Colonic mucosa (tissue), 4 donors: ENCODE measurements at places on chromosomes 13 and 19. TPM values are rescaled to one million over a fixed set of nuclear protein-coding genes. Genes with fewer than 3 reads are reported as not detected.

- no peaks in the 10 kb centered on the region for H3K27me3 ChIP-seq
- no peaks in the 10 kb centered on the region for H3K4me1 ChIP-seq
- DNase-seq: no peak
- H3K36me3 ChIP-seq: peaks cover 74% of the 10 kb centered on the region
- H3K27ac ChIP-seq: no peak overlapping the region
Measured at GRCh38 chr19:808423-808775, 11.1 kb downstream of the PTBP1 start.

The PDX1 gene
- 0.54 TPM for total RNA-seq

The ZNF66 gene
- total RNA-seq: 2.8 TPM

- no peaks in the 10 kb centered on the region for H3K36me3 ChIP-seq
- no peak for DNase-seq
- no peaks in the 10 kb centered on the region for H3K4me1 ChIP-seq
- no peaks in the 10 kb centered on the region for H3K27me3 ChIP-seq
Measured at GRCh38 chr13:86567119-86567518, 767.9 kb upstream of the SLITRK6 start.

- no peaks in the 10 kb centered on the region for H3K36me3 ChIP-seq
- H3K4me3 ChIP-seq: no peak overlapping the region
- H3K4me1 ChIP-seq: no peaks in the 10 kb centered on the region
- H3K27ac ChIP-seq: no peak overlapping the region
- H3K27me3 ChIP-seq: no peaks in the 10 kb centered on the region
- DNase-seq: no peak
Measured at GRCh38 chr19:36267061-36267845, 52.3 kb downstream of the ZNF146 start.

DNA sequence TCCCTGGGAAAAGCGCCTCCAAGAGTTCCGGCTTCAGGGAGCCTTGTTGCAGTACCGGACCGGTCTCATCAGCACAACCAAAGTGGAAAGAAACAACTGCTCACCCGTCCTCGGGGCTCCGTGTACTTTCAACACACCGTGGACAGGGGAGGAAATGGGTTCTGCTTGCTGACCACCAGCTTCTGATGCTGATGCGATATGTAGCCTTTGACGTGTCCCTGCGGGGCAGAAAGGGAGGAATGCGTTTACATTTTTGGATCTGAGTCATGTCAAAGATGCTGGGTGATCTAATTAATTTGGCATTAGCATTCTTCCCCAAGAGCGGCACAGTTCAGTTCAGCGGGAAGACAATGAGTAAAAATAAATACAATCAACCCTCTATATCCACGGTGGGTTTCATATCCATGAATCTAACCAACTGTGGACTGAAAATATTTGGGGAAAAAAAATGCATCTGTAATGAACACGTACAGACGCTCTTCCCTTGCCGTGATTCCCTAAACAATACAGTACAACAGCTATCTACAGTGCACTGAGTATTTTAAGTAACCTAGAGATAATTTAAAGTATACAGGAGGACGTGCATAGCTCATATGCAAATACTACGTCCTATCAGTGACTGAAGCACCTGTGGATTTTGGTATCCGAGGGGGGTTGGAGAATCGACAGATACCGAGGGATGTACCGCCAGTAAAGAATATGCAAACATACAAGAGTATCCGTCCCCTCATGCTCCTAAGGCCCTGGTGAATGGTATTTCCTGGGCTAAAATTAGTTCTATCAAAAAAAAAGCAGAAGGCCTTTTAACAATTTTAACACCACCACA is 19.8 kb downstream of the PROZ start:
- no peaks in the 10 kb centered on the region for H3K27me3 ChIP-seq
- no peak overlapping the region for H3K27ac ChIP-seq
- H3K36me3 ChIP-seq: no peaks in the 10 kb centered on the region
- H3K4me3 ChIP-seq: no peak overlapping the region
- H3K4me1 ChIP-seq: peaks cover 5% of the 10 kb centered on the region

The SIGLEC7 gene
- total RNA-seq: 0.35 TPM

DNA sequence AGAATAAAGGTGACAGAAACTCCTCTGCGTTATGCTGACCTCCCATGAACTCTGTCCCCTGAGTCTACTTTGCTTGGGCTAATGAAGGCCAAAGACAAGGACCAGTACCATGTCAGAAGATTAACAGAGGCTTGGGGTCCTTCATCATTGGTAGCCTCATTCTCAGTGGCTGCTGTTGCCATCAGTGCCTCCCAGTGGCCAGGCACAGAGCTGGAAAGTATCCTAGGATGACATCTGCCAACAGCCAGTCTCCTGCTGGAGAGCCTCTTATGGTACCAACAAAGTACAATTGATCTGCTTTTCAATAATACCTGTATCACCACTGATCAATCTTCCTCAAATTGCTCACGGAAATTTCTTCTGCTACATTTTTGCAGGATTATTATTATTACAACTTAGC is 281.6 kb downstream of the DNAJC15 start:
- no peaks in the 10 kb centered on the region for H3K4me1 ChIP-seq
- DNase-seq: no peak
- no peak overlapping the region for H3K4me3 ChIP-seq
- no peaks in the 10 kb centered on the region for H3K27me3 ChIP-seq

The GGACT gene
- 10.0 TPM for total RNA-seq

- H3K27me3 ChIP-seq: no peaks in the 10 kb centered on the region
- H3K27ac ChIP-seq: no peak overlapping the region
- no peak overlapping the region for H3K4me3 ChIP-seq
- no peaks in the 10 kb centered on the region for H3K36me3 ChIP-seq
- no peak for DNase-seq
Measured at GRCh38 chr13:27125357-27126282, 46.0 kb downstream of the USP12 start.

The RDH13 gene
- 39.5 TPM for total RNA-seq

- H3K27ac ChIP-seq: no peak overlapping the region
- H3K4me3 ChIP-seq: no peak overlapping the region
- no peak for DNase-seq
- H3K36me3 ChIP-seq: no peaks in the 10 kb centered on the region
Measured at GRCh38 chr13:80101040-80101439, 239.9 kb downstream of the SPRY2 start.

GRCh38 chr13:103757361-103757760 is 691.1 kb upstream of the SLC10A2 start:
- DNase-seq: no peak
- no peaks in the 10 kb centered on the region for H3K36me3 ChIP-seq
- H3K4me1 ChIP-seq: no peaks in the 10 kb centered on the region
- no peak overlapping the region for H3K4me3 ChIP-seq

The ZNF555 gene
- total RNA-seq: 5.5 TPM

The GPR12 gene
- 0.30 TPM for total RNA-seq

GRCh38 chr19:4606921-4607678 is 32.2 kb upstream of the TNFAIP8L1 start:
- no peak overlapping the region for H3K4me3 ChIP-seq
- no peaks in the 10 kb centered on the region for H3K27me3 ChIP-seq
- DNase-seq: no peak
- H3K27ac ChIP-seq: no peak overlapping the region
- H3K36me3 ChIP-seq: no peaks in the 10 kb centered on the region
- H3K4me1 ChIP-seq: no peaks in the 10 kb centered on the region

DNA sequence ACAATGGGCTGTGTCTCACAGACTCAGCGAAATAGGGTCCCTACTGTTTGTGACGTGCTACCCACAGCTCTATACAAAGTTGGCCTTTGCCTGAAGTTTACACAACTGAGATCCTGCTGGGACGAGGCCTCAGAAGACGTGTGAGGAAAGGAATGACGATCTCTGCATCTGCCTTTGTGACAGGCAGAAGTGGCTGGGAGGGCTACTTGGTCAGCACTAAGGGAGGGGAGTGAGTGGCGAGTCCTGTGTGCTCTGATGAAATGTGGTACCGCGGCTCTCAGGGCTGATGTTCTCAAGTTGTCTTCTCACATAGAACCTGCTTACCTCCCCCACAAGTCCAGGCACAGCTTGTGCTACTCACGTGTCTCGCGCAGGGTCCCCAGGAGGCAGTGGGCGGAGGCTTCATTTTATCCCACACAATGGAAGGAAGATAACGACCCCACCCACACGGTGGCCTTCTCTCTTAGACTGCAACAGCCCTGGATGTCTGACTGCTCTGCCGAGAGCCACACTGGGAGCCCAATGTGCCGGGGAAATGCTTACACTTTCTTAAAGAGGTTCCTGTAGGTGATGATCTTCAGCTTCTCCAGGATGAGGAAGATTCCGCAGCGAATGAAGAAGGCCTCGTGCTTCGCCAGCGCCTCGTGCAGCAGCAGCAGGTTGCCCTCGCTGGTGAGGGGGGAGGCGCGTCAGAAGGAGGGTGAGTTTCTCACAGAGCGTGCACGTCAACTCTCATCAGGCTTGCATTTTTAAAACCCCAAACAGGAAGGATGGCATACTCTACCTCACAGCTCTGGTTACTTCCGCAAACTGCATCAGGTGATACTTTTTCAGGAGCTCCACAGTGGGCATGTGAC is 21.2 kb downstream of the PROZ start:
- H3K27me3 ChIP-seq: no peaks in the 10 kb centered on the region
- H3K4me1 ChIP-seq: peaks cover 5% of the 10 kb centered on the region
- no peak for DNase-seq
- no peak overlapping the region for H3K27ac ChIP-seq
- peaks cover 1% of the 10 kb centered on the region for H3K36me3 ChIP-seq

- H3K27me3 ChIP-seq: no peaks in the 10 kb centered on the region
- no peak for DNase-seq
- no peak overlapping the region for H3K27ac ChIP-seq
- H3K4me1 ChIP-seq: peaks cover 6% of the 10 kb centered on the region
- H3K4me3 ChIP-seq: no peak overlapping the region
- H3K36me3 ChIP-seq: no peaks in the 10 kb centered on the region
Measured at GRCh38 chr19:44592451-44592890, 20.9 kb upstream of the IGSF23 start.

The STARD13 gene
- total RNA-seq: 30.2 TPM

DNA sequence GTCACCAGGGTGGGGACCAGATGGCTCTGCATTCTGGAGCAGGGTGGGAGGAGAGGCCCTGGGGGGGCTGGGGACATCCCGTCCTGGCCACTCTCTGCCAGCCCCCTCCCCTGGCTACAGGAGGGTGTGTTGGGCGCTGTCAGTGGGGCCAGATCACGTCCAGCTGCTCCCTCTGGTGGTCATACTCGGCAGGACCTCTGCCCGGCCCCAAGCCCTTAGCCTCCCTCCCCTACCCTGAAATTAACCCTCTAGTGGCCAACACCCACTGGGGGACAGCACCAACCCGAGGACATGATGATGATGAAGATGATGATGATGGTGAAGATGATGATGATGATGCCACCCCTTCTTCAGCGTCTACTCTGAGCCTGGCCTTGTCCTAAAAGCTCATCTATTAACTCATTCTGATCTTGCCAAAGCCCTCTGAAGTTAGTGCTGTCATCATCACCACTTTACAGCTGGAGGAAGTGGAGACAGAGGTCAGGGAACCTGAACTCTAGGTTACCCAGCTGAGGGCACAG is 590 bp upstream of the LGI4 start:
- H3K36me3 ChIP-seq: no peaks in the 10 kb centered on the region
- peak; percentile 84 for DNase-seq
- H3K4me1 ChIP-seq: no peaks in the 10 kb centered on the region

DNA sequence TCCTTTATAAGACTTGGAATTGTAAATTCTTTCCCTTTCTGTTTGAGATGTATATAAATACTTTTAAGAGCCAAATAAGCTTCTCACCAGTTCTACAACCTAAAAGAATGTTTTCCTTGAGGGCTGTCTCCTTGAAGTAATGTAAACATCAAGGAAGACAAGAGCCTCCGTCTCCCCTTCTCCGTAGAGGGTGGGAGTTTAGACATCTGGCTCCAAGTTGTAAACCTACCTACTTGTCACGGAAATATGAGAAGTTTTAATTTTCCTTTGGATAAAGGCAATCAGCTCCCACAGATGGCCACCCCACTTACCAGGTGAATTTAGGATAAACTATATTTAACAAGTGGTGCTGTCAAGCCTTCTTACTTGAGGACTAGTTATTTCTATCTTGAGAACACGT is 237.9 kb downstream of the NALCN start:
- no peaks in the 10 kb centered on the region for H3K4me1 ChIP-seq
- no peak overlapping the region for H3K27ac ChIP-seq
- no peaks in the 10 kb centered on the region for H3K36me3 ChIP-seq
- H3K4me3 ChIP-seq: no peak overlapping the region
- DNase-seq: no peak

DNA sequence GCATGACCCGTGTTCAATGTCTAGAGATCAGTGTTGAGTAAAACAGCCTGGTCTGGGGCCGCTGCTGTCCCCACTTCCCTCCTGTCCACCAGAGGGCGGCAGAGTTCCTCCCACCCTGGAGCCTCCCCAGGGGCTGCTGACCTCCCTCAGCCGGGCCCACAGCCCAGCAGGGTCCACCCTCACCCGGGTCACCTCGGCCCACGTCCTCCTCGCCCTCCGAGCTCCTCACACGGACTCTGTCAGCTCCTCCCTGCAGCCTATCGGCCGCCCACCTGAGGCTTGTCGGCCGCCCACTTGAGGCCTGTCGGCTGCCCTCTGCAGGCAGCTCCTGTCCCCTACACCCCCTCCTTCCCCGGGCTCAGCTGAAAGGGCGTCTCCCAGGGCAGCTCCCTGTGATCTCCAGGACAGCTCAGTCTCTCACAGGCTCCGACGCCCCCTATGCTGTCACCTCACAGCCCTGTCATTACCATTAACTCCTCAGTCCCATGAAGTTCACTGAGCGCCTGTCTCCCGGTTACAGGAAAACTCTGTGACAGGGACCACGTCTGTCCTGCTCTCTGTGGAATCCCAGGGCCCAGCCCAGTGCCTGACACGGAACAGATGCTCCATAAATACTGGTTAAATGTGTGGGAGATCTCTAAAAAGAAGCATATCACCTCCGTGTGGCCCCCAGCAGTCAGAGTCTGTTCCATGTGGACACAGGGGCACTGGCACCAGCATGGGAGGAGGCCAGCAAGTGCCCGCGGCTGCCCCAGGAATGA is 1.5 kb upstream of the CEACAM5 start:
- peaks cover 7% of the 10 kb centered on the region for H3K4me1 ChIP-seq
- peak; percentile 87 for DNase-seq
- peak overlapping the region; percentile 33 for H3K4me3 ChIP-seq
- no peaks in the 10 kb centered on the region for H3K36me3 ChIP-seq
- H3K27ac ChIP-seq: peak overlapping the region; percentile 75

DNA sequence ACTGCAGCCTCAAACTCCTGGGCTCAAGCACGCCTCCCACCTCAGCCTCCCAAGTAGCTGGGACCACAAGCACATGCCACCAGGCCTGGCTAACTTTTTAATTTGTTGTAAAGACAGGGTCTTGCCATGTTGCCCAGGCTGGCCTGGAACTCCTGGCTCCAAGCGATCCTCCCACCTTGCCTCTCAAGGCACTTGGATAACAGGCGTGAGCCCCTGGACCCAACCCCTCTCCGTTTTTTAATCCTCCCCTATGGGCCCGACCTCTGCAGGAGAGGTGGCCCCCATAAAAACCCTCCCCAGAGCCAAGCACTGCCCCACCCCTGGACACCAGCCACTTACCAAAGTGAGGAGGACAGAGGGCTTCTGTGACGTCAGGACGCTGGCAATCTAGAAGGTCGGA is 28.6 kb downstream of the PEPD start:
- H3K4me1 ChIP-seq: no peaks in the 10 kb centered on the region
- no peak overlapping the region for H3K4me3 ChIP-seq
- DNase-seq: no peak
- no peaks in the 10 kb centered on the region for H3K36me3 ChIP-seq

- H3K4me3 ChIP-seq: peak overlapping the region; percentile 81
- H3K4me1 ChIP-seq: peaks cover 34% of the 10 kb centered on the region
- no peaks in the 10 kb centered on the region for H3K36me3 ChIP-seq
- no peak for DNase-seq
- no peaks in the 10 kb centered on the region for H3K27me3 ChIP-seq
Measured at GRCh38 chr19:55643887-55644176, 383 bp downstream of the ZNF581 start.
